ENCODE measurements at places on chromosomes 12 and 14.

- DNase-seq, result no peak
Observed at GRCh38 chr12:253116-253831, 9.4 kb downstream of the SLC6A13 start.

DNA sequence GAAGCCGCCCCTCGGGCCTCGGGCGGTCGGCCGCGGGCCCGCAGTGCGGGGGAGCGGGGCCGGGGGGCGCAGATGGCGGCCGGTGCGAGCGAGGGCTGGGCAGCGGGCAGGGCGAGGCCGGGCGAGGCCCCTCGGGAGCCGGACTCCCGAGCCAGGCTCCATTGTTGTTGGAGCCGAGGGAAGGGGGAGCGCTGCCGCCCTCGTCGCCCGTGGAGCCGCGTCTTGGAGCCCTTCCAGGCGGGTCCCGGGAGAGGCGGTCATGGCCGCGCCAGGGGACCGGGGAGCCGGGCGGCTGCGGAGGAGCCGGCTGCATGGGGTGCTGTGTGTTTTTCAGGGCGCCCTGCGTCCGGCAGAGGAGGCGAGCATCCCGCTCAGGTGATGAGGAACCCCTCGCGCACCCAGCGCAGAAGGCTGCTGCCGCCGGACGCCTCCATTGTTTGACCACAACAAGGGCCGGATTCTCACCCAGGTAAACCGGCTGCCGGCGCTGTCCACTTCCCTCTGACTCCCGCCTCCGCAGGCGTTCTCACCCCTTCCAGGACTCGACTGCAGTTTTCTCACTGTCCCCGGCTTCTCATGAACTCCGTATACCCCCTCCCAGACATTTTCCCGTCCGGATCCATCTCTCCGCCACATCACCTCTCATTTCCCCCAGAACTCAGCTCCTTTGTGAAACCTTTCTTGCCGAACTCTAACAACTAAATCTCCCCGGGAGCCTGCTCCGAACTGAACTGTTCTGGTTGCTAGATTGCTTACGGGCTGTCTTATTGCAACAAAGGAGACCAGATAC lies 732 bp downstream of the ZNF664 start:
- peak; percentile 35 for DNase-seq

DNA sequence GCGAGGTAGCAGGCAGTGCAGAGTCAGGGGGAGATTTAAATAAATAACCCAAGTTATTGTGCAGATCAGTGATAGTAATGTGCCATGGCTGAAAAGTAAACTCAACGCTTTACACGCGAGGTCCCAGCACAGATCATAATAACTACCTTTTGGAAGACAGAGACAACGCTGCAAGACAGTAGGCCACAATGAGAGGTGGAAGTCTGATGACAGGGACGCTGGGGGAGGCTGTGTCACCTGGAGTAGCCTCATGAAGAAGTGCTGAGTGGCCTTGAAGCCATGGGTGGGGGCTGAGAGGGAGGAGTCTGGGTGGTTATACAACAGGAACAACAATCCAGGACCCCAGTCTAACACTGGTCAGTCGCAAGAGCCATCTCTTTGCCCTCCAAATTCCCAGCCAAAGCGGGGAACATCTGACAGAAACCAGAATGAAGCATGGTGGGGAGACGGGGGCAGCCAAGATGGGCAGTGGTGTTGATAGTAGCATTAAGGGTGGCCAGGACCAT lies 28.2 kb downstream of the ANO2 start:
- no peak for DNase-seq

GRCh38 chr12:46884362-46884761 lies 58.6 kb upstream of the SLC38A4 start:
- DNase-seq, result no peak

DNA sequence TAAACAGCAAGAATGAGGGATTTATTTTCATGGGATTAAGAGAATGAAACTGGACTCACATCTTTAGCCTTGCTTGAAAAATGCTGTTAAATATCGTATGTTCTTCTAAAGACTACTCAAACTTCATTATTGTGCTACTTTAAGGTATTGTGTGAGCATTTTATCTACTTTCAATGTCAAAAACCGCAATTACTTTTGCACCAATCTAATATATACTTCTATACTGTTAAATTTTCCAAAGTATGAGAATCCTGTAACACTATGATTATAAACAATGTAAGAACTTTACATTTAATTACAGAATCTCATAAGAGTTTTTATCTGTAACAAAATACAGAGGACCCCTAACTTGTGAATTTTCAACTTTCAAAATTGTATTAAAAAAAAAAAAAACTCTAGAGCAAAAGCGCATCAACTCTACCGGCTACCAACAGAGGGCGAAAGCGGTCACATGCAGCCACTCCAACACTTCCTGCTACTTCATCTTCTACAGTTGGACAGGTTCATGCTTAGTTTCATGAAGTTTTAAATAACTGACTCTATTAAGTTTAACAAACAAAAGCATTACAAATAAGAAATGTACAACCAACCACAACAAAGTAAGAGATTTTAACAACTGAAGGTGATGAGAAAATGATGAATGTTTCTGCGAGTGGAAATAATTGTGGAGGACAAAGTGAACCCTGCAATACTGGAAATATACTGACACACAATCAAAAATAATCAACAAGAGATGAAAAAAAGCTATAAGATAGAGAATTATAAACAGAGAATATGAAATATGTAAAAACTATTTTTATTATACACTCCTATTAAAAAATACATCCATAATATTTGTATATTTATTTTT lies 210.9 kb downstream of the MED13L start:
- DNase-seq, result peak; percentile 59

DNA sequence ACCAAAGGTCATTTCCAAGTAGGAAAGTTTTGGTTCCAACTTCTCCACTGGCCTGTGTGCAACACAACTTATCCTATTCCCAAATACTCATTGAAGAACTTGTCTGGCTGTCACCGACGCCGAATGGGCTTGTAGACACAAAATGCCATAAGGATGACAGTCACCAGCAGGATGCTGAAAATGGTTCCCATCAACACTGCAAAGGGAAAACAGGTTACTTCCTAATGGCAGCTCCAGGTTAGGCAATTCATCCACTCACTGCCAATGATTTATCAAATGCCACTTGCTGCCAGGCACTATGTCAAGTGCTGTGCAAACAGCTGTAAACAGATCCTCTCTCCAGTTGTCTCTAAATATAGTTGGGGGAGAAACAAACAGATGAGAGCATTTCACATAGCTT lies 6.1 kb downstream of the C12orf76 start:
- DNase-seq, result no peak

DNA sequence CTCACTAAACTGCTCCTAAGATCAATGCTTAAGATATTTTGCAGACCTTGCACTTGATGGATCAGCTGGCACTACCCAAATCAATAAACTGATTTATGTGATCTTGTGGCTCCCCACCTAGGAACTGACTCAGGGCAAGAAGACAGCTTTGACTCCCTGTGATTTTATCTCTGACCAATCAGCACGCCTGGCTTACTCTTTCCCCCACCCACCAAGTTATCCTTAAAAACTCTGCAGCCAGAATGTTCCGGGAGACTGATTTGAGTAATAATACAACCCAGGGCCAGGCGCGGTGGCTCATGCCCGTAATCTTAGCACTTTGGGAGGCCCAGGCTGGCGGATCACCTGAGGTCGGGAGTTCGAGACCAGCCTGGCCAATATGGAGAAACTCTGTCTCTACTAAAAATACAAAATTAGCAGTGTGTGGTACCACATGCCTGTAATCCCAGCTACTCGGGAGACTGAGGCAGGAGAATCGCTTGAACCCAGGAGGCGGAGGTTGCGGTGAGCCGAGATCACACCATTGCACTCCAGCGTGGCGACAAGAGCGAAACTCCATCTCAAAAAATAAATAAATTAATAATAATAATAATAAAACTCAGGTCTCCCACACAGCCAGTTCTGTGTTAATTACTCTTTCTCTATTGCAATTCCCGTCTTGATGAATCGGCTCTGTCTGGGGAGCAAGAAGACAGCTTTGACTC lies 12.0 kb downstream of the MORN3 start:
- no peak for DNase-seq

GRCh38 chr14:73058922-73059673 lies 764 bp downstream of the RBM25 start:
- no peak for DNase-seq

GRCh38 chr12:76666290-76666835 lies 97.6 kb upstream of the ZDHHC17 start:
- DNase-seq, result no peak

- DNase-seq, result no peak
Observed at GRCh38 chr12:119803381-119803791, 73.7 kb downstream of the CIT start.

DNA sequence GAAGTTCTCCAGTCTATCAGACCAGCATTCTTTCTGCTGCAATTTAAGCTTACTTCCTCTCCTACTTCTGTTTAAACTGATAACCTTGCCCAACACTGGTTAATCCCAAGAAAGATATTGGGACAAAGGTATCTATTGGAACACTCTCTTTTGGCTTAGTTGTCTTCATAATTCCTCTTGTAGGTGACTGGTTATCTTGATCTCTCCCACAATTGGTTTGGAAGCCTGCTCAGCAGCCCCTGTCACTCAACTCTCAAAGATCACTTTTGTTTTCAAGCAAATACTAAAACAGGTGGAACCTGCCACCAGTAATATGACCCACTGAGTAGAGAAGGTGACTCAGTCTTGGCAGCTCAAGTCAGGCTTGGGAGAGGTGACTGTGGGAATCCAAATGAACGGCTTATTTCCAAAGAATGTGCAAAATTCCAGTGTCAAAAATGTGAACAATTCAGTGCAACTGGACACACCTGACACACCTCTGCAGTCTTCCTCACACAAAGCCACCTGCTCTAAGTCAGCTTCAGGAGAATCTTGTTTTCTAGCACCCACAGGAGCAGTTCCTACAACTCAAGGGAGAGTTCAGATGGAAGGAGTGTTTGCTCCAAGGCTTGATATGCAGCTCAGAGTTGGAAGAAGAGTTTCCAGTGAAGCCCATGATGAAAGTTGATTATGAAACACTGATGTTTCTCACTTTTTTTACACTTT lies 83.2 kb upstream of the SLC38A2 start:
- DNase-seq, result no peak

GRCh38 chr14:90523544-90523943 lies 126.7 kb downstream of the CALM1 start:
- DNase-seq, result no peak

- DNase-seq, result no peak
Observed at GRCh38 chr14:76696791-76697190, 64.5 kb upstream of the VASH1 start.

Data from activated CD8-positive, alpha-beta memory T cell treated with anti-CD3 and anti-CD28 coated beads, Interleukin-2, amount 50 U/mL, for 4 hours (primary cell).